GM13976 (cell line): ENCODE measurements at places on chromosomes 5 and 9.
A peak's percentile ranks its signal among the peaks of the same experiment; 100 is the strongest.

DNA sequence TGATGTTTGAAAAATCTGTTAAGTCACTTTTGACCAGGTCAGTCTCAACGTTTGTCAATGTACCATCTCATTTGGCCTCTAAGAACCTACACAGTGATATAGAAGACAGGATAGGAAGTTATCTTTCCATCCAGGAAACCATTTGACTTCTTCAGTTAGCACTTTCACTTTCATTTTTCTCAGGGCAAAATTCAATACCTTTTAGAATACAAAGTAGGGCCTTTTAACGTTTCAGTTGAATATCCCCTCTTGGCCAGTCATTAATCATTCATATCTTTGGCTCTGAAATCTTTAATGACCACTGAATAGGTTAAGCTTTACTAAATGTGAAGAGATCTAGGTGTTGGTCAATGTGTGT lies 101.1 kb upstream of the GNAQ start:
- no peak for DNase-seq

DNA sequence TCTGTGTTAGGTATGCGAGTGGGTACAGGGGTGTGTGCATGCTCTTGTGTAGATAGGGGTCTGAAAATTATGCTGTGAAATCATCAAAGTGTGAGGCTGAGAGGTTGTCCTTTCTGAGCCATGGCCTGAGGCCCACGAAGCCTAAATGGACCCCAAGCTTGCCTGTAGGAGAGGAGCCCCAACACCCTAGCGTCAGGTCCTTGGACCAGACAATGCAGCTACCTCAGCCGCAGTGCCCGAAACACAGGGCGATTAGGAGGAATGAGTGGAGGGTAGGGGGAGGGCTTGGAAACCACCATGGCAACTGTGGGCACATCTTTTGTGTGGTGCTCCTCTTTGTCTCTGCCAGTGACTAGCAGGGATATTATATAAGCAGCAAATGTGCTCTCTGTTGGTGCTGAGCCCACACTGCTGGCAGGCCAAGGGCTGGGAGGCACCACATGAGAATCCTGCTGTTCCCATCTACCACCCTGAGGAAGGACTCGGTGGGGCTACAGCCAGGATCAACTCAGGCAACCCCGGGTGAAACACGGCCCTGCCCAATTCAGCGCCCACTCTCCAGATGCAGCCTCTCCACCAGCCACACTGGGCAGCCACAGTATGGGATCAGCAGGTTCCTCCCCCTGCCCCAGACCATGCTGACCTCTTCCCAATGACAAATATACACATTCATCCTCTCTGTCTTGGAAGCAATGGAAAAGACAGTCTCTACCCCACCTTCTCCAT lies 84.6 kb upstream of the FSTL4 start:
- DNase-seq, result no peak

- no peak for DNase-seq
These were observed 79.0 kb downstream of the PAPPA start for GRCh38 chr9:116232424-116233159.

- DNase-seq, result no peak
These were observed 19.4 kb upstream of the RNF130 start for GRCh38 chr5:180090769-180091546.

GRCh38 chr5:97163360-97163764 lies 19.7 kb downstream of the RIOK2 start:
- DNase-seq, result peak; percentile 8

DNA sequence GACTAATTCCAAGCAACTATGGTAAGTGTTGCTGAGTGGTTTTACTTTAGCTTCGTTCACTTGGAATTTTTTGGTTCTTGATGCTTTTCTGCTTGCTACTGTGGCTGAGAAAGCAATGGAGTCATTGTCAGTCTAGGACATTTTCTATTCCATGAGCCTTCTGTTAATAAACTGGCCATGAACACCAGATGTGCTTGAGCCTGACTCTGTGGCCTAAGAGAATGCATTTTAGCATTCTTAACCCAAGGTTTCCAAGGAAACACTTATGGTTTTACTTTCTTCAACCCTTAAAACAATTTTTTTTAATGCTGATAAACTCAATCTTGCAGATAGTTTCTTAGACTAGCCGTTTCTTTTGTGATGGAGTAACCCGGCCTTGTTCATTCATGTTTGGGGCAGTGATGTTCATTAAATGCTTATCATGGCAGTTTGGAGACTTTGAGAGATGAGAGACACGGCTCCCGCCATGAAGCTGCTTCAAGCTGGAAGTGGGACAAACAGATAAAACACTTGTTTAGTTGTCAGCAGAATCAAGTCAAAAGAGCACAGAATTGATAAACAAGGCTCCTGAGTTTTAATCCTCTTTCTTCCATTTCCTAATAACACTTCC lies 42.4 kb downstream of the OSTF1 start:
- no peak for DNase-seq

- no peak for DNase-seq
These were observed 68.9 kb upstream of the ANKRD55 start for GRCh38 chr5:56302027-56302426.

DNA sequence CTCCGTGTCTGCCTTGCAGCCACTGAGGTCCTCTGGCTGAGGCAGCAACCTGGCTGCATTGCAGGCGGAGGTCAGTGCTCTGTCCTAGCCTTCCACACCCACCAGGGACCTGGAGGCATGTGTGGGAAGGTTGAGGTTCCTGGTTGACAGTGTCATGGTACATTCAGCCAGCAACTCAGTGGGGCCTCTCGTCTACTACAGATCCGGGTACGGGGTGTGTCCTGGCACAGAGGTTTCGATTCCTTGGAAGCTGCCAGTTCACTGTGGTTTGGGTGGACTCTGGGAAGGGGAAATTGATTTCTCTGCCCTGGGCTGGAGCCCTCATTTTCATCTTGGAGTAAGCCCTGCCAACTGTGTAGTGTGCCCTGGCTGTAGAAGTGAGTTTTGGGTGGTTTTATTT lies 45.1 kb downstream of the PDE8B start:
- no peak for DNase-seq

- DNase-seq, result no peak
These were observed 40.3 kb upstream of the CDKN2B start for GRCh38 chr9:22049411-22049810.

GRCh38 chr9:134371731-134372130 lies 45.5 kb downstream of the RXRA start:
- no peak for DNase-seq

- DNase-seq, result peak; percentile 29
These were observed 476.4 kb downstream of the KDM4C start for GRCh38 chr9:7234144-7234543.

DNA sequence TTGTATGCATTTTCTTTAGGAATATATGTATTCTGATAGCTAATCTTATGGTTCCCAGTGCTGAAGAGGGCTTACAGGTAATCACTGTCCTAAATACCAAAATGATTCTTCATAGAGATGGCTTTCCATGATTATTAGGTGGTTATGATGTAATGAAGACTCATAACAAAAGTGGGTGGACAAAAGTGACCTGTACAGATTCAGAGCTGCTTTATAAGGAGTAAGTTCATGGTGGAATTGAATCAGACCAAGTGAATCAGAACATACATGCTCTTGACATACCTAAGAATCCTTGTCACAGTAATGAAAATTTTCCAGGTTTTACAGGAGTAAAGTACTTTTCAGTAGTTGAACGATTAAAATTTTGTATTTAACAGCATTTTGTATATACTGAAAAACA lies 105.6 kb downstream of the NIPBL start:
- no peak for DNase-seq

- DNase-seq, result no peak
These were observed 507.0 kb upstream of the PTGER4 start for GRCh38 chr5:40172721-40173120.

DNA sequence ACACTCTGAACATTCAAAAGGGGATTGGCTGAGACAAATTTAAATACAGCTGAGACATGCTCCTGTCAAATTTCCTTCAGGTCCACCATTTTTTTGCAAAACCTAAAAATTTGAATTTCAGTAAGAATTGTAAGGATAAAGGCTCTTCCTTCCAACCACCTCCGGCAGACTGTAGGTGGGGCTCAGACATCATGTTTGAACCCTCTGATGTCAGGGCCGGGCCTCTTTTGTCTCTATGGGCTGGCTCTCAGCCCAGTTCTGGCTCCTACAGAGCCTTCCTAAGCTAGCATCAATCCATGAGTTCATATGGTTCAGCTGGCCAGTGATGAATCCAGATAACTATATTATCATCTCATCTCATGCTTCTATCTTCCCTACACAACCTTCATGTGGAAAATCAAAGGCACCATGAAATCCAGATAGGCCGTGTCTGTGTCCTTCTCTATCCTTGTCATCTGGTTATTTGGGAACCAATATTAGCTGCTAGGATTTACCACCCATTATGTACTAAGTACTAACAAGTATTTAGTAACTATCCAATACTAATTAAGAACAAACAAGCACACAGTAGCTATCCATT lies 44.2 kb downstream of the NIPSNAP3B start:
- DNase-seq, result no peak

- no peak for DNase-seq
These were observed 377.7 kb upstream of the SMARCA2 start for GRCh38 chr9:1637401-1637800.

DNA sequence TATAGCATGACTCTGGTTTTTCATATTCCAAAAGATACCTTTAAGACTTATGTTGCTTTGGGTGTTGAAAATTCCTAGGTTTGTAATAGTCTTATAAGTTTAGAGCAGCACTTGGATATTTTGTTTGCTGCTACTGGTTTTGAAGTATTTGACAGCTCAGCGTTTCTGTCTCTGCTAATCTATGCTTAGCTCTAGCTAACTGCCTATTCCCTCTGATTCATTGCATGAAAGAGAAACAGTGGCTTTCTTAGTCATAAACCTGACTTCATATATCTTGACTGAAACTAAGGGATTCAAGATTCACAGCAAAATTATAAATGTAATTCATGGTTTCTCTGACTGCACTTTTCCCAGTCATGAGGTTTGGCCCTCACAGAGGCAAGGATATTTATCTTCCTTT lies 35.6 kb upstream of the ANXA1 start:
- no peak for DNase-seq

- DNase-seq, result no peak
These were observed 20.7 kb upstream of the STARD4 start for GRCh38 chr5:111532886-111533582.

DNA sequence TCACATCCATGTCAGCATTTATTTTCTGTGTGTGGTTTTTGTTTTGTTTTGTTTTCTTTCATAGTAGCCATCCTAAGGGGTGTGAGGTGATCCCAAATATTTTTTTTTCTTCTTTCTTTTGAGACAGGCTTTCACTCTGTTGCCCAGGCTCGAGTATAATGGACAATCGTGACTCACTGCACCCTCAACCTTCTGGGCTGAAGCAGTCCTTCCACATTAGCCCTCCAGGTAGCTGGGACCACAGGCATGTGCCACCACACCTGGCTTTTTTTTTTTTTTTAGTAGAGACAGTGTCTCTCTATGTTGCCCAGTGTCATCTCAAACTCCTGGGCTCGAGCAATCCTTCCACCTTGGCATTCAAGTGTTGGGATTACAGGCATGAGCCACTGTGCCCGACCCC lies 59.1 kb downstream of the CDC42SE2 start:
- DNase-seq, result no peak

GRCh38 chr9:130336027-130336610 lies 70.6 kb downstream of the HMCN2 start:
- no peak for DNase-seq

GRCh38 chr9:68955330-68955729 lies 58.6 kb downstream of the PRKACG start:
- no peak for DNase-seq

- DNase-seq, result no peak
These were observed 369.8 kb downstream of the CSNK1G3 start for GRCh38 chr5:123881759-123882244.

GRCh38 chr9:2109069-2109650 lies 94.0 kb downstream of the SMARCA2 start:
- no peak for DNase-seq

- no peak for DNase-seq
These were observed 28.9 kb downstream of the PLAC8L1 start for GRCh38 chr5:146076455-146076854.

- DNase-seq, result no peak
These were observed 43.3 kb downstream of the NCS1 start for GRCh38 chr9:130215341-130216119.

DNA sequence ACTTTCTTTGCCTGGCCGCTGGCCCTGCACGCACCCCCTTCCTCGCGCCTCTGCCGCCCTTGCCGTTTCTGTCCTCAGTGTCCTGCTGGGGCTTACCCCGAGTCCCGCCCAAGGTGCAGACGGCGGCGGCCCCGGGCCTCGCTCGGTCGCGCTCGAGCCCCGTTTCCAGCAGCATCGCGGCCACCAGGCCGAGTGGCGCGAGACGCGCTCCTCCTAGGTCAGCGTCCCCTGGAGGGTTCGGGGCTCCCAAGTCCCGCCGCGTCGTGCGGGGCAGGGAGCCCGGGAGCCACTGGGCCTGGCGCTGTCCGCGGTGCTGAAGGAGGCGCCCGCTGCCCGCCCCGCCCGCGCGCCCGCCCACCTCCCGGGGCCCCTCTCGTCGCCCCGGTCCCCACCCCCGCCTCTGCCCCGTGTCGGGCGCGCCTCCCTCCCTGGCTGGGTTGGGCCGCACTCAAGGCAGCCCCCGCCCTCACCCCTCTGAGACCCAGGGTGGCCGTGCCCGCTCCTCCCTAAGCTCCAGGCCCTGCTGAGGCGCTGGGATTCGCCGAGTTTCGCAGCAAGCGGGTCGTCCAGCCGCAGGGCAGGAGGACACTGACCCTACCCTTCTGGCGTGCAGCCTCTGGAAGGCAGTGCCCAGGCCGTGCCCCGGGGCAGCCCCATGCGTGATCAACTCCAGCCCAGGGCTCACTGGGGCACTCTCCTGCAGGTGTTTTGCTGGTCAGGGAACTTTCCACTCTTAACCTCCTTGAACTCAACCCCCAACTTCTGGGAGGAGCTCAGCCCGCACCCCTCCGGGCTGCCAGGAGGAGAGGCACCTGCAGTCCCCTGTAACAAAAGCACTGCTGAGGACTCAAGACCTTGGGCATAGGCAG lies at the start of gene LHX3:
Gene LHX3, minus strand, starts transcription at position 291 of the 869 bp plus-strand sequence. Its CDS starts 116 bp downstream, at position 175.
- DNase-seq, result peak; percentile 77

GRCh38 chr5:591746-592145 lies 20.4 kb upstream of the CEP72 start:
- DNase-seq, result no peak

- DNase-seq, result no peak
These were observed 16.9 kb upstream of the SNCAIP start for GRCh38 chr5:122295138-122295537.

DNA sequence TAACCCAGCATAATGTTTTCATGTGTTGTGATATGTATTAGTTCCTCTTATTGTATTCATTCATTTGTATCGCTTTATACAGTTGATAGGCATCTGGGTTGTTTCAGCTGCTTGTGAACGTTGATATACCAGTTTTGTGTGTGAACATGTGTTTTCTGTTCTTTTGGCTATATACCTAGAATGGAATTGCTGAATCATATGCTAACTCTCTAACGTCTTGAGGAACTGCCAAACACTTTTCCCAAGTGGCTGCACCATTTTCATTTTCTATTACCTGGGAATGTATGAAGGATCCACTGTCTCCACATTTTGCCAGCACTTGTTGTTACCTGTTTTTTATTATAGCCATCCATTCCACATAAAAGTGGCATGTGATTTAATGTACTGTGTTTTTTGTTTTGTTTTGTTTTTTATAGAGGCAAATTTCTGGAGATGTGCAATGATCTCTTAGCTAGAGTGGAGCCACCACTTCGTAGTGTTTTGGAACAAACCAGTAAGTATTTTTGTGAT lies 34.6 kb downstream of the HSPA4 start:
- no peak for DNase-seq

GRCh38 chr5:9681706-9682105 lies 51.6 kb upstream of the TAS2R1 start:
- no peak for DNase-seq
